ENCODE measurements at places on chromosomes 1 and 21.

DNA sequence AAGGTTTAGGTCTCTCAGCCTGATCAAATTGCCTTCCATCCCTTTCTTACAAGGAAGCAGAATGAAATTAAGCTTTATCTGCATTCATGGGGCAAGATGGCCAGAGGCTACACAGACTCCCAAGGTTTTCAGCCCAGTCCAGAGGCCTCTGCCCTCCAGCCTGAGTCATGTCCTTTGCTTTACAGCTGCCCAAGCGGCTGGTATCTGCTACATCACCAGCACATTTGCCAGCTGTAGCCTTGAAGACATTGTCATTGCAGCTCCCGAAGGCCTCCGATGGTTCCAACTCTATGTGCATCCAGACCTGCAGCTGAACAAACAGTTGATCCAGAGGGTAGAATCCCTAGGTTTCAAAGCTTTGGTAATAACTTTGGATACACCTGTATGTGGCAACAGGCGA, 16.0 kb downstream of the HAO2 start:
- H3K27me3 ChIP-seq: no peaks in the 10 kb centered on the region
- no peak overlapping the region for H3K4me3 ChIP-seq
- no peaks in the 10 kb centered on the region for H3K4me1 ChIP-seq

DNA sequence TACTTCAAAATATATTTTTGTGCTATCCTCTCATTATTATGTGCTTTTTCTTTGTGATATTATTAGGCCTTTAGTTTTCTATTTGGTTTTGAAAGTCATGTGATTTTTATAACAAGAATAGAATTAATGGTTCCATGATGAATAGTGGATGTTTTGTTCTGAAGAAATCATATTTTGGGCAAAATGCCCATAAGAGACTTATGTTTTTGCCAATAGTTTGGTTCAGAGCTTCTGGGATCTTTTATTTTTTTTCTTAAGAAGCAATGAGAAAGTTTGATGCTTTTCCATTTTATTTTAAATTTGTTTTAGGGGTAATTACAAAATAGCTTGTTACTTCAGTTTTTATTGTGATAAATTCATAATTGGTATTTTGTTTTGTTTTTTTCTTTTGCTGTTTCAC, 49.8 kb downstream of the LYPLAL1 start:
- no peak overlapping the region for H3K4me3 ChIP-seq
- H3K4me1 ChIP-seq: no peaks in the 10 kb centered on the region
- H3K27me3 ChIP-seq: no peaks in the 10 kb centered on the region
- no peak overlapping the region for H3K27ac ChIP-seq

DNA sequence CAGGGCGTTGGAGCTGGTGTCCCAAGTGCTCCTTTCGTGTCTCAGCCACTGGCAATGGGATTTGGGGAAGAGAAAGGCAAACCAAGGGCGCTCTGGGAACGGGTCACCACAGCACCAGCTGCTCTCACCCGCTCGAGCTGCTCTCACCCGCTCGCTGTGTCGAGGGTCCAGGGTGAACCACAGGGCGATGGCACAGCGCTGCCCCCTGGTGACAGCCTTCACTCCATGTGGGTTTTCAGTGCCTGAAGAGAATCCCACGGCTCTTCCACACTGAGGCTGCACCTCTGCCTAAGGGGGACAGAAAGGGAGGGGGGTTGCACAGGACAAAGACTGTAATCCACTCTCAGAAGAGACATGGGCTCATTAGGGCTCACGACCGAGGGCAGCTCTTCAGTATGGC, 7.1 kb upstream of the CLDN19 start:
- no peak overlapping the region for H3K4me3 ChIP-seq
- H3K4me1 ChIP-seq: peaks cover 2% of the 10 kb centered on the region
- peaks cover 25% of the 10 kb centered on the region for H3K36me3 ChIP-seq
- DNase-seq: peak; percentile 69
- no peak overlapping the region for H3K27ac ChIP-seq

DNA sequence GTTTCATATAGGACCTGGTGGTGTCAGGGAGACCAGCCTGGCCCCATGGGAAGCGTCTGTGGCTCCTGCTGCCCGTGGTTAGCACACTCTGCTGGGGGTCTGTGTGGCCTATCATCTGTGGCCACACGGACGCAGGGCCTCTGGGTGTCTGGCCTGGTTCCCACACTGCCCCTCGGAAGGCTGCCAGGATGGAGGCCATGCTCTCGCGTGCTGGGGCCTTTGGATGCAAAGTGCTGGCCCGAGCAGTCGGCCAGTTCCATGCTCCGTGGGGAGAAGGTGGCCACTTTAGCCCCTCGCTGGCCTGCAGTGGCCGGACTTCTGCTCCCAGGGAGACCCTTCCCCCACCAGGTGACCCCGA, 20.8 kb upstream of the LRRC3 start:
- no peaks in the 10 kb centered on the region for H3K4me1 ChIP-seq
- no peaks in the 10 kb centered on the region for H3K36me3 ChIP-seq
- H3K27ac ChIP-seq: no peak overlapping the region
- DNase-seq: peak; percentile 14
- no peaks in the 10 kb centered on the region for H3K27me3 ChIP-seq
- no peak overlapping the region for H3K4me3 ChIP-seq

GRCh38 chr1:162131400-162132321, 62.2 kb downstream of the NOS1AP start:
- no peak overlapping the region for H3K4me3 ChIP-seq
- H3K27me3 ChIP-seq: no peaks in the 10 kb centered on the region
- peak; percentile 25 for DNase-seq
- H3K27ac ChIP-seq: no peak overlapping the region
